ENCODE measurements at places on chromosomes 1 and 21.

DNA sequence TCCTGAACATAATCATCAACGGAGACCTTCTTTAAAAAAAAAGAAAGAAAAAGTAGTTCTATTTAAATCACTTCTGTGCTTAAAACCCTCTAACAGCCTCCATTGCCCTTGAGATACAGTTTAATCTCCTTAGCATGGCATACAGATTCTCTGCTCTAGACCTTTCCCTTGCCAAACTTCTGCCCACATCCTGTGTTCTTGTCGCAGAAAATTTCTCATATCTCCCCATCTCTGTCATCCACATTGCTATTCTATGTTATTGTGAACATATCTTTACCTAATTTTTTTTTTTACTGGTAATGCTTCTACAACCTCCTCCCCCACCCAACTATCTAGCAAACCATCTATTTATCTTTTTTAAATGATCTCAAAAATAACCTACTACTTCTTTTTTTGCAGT lies 135.7 kb upstream of the PROX1 start:
- no peak for DNase-seq

- DNase-seq = no peak
Observed at GRCh38 chr1:48882020-48882419, 105.3 kb upstream of the BEND5 start.

- no peak for DNase-seq
Observed at GRCh38 chr1:63813829-63814277, 40.0 kb downstream of the ROR1 start.

DNA sequence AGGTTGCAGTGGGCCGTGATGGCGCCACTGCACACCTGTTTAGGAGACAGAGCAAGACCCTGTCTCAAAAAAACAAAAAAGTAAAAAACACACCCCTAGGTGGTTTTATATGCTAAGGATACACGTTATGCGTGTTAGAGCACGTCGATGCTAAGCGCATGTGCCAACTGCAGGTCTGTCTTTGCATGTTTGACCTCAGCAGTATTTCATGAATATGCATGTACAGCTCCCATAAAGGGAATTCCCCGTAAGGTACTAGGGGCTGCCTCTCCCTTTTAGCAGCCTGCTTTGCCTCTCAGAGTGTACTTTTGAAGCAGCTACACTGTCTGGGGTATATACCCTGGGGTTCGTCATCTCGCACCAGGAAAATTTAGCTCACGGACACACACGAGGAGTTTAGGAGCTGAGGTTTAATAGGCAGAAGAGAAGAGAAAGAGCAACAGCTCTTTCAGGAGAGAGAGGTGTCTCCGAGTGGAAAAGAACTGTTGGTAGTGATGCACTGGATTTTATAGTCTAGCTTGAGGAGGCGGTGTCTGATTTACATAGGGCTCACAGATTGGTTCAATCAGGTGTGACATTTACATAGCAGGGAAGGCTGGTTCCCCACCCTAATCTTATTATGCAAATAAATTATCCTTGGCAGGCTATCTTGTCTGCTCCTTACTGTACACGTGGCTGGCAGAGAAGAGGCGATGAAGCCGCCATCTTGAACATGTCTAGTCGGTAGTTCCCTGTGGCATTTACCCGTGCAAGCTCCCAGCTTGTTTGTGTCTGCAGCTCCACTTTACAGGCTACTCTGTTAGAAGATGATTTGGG lies 4.2 kb upstream of the OTUD3 start:
- peak; percentile 8 for DNase-seq

- peak; percentile 55 for DNase-seq
Observed at GRCh38 chr1:235758931-235759330, 107.8 kb downstream of the LYST start.

DNA sequence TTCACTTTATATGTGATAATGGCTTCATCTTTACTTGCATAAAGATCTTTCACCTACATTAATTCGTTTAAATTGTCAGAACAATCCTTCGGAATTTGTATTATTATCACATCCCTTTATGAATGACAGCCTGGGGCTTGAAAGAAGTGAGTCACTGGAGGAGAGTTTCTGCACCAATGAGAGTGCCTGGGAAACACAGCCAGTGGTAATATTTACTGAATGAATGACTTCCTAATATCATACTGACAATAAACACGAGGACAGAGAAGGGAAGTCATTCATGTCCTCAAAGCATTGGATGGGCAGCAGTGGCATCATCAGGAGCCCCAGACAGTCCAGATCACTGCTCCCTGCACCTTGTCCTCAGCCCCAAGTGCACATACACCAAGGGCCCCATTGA lies 40.7 kb upstream of the PDE4B start:
- DNase-seq = no peak

DNA sequence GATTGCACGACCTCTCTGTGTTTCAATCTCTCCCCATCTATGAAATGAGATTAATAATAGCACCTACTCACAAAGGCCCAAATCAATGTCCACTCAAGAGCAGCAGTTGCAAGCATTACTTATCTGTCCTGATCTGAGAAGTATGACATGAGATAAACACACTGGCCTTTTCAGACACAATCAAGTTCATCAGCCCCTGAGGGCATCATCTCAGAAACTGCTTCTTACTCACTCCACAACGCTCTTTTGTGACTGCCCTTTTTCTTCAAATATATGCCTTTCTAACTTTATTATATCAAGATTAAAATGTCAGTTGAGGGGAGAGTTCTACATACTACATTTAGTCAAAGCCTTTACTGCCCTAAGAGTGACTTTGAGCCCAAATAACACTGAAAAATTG lies 371.9 kb upstream of the SPAG17 start:
- no peak for DNase-seq

DNA sequence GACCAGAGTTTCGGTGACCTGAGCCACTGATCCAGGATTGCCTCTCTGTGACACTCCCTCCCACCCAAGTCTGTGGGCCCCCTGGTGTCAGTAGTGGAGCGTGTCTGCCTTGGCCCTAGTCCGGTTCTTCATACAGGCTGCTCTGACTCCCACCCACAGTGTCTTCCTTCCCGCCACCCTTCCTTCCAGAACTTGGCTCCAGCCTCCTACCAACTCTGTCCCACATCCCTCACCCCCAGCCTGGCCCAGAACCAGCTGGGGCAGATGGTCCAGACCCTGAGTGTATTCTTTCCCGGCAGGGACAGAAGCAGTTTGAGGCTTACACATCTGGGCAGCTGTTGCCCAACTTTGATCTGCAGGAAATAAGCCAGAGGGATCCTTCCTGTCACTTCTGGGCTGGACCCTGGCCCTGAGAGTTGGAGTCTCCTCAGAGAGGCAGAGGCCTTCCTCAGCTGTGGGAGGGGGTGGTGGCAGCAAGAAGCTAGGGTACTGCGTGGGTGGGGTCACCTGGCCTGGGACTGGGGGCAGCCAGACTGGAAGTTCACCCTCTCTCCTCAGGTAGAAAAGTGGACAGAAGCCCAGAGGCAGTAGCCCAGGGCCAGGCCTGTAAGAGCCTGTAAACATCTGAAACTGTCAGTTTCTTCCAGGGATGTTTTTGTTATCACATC lies 43.1 kb upstream of the EPS8L3 start:
- no peak for DNase-seq

- no peak for DNase-seq
Observed at GRCh38 chr1:31877544-31877943, 60.6 kb downstream of the PTP4A2 start.

DNA sequence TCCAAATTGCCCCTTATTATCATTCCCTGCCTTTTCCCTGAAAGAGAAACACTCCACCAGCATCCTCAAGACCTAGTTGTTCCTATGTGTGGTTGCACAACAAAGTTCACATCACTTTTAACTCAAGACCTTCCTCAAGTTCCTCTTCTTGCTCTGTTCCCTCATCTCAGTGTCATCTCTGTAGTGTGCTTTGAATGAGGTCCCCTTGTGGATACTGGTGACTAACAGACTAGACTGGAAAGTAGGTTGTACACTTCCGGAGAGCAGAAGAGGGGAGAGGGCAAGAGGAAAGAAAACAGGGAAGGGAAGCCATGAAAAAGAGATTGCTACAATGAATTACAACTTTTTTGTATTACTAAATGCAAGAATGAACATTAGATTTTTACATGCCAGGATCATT lies 853.8 kb downstream of the USP25 start:
- no peak for DNase-seq

DNA sequence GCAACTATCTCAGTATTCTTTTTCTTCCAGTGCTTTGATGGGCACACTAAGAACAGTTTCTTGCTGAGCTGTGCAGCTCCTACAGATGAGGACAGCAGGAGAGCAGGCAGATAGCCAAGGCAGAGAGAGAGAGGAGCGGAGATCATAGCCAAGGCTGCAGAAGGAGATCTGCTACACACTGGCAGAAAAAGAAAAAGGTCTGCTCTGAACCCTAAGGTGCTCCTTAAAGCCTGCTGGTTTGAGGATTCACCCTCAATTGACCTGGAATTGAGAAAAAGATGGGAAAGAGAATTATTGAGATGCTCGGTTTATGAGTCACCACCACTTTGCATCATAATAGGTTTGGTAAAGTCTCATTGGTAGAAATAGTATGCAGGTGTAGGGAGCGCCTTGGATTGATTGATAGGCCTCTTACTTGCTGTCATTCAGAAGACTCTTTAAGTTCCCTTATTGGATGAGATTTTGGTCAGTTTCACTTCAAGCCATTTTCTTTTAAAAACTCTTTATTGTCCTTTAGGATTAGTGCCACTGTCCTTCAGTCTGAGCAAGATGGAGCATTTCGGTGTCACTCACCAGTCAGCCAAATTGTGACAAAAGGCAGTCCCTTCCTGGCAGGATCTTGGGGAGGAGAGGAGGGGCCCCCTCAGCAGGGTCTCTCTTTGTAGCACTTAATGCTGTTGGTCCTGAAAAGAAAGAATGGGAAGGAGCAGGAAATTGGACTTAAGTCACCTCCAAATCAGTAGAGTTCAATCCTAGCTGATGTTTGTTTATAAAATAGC lies 685.0 kb downstream of the ADGRL2 start:
- DNase-seq = no peak

DNA sequence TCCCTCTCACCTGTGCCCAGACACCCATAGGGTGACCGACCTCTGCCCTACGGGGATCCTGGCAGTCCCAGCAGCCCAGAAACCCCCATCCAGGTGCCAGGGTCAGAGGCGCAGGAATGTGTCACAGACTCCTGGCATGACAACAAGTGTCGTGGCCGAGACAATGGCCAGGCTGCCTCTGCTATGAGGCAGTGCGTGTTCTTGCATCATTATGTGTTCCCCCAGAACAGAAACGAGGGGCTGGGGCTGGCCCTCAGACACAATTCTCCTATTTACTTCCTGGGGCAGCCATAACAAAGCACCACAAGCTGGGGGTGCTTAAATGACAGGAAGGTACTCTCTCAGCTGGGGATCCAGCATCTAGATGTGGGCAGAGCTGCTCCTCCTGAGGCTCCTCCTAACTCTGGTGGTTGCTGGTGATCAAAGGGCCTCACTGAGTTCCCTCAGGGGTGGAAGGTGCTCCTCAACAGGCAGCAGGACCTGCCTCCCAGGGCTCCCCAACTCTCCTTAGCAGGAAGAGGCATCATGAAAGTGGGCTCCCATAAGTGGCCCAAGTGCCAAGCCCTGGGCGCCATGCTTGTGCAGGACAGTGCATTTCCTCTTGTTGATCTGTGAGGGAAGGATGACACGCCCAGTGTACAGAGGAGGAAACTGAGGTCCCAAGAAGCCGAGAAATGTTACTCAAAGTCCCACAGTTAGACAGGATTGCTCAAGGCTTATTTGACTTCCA lies 24.2 kb upstream of the BACE2 start:
- no peak for DNase-seq

DNA sequence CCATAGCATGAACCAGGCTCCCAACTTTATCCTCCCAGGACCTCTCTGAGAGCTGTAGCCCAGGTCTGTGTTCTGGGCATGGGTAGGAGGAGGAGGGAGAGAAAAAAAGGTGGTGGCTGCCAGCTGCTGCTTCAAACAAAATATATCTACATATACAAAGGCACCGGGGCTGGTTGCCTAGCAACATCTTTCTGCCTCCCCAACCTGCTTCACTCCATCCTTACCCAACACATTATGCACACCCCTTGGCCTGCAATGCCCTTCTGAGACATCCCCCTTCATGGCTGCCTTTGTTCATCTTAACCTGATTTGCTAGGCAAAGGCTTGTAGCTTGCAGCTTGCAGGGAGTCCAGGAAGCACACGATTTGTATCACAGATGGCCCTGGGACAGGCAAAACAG lies 27.2 kb upstream of the ATP1A1 start:
- no peak for DNase-seq

DNA sequence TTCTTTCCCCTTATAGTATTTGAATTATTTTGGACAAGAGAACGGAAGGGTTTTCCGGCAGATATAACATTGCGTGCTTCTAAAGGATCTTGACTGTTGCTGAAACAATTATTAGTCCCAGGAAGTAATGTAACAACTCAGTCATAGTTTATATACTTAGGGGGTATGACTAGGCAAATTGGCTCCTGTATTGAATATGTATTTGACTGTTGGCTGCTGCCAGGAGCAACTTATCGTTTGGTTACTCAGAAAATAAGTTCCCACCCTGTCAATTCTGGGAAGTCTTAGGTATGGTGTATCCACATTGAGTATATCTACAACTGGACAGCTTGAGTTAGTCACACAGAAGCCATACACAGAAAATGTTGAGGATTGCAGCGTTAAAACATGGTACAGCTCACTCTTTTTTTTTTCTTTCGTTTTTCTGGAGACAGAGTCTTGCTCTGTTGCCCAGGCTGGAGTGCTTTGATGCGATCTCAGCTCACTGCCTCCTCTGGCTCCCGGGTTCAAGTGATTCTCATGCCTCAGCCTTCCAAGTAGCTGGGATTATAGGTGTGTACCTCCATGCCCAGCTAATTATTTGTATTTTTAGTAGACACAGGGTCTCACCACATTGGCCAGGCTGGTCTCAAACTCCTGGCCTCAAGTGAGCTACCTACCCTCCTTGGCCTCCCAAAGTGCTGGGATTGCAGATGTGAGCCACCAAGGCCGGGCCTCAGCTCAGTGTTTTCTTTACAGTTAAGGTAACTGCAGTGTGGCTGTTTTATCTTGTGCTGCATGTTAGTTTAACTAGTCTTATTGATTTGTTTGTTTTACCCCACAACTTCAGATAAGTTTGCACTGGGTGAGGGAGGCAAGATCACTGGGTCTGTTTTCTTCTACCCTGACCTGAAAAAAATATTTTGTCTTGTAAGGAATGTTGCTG lies 10.2 kb downstream of the SMAP2 start:
- no peak for DNase-seq

DNA sequence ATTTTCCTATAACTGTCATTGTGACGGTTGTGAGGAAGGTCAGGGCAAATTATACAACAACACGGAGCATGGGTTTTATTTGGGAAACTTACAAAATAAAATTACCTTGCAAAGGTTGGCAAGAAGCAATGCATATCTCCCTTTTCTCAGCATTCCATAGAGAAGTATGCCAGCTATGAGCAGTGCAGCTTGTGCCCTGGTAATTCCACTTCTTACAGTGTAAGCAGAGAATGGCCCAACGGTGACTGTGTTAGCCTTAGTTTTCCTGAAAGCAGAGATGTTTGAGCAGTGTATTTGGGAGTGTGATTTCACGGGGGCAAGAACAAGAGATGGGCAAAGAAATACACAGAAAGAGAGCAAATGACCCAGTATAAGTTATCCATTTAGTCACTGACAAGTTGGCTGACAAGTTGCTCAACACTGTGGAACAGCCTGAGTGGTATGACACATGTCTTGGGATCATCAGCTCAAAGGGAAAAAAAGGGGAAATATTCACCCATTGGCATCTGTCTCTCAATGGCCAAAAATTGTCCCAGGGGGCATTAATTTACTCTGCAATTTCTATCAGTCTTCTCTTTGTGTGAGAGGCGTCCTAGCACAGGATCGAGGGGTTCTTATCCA lies 210.9 kb upstream of the NRIP1 start:
- no peak for DNase-seq

- DNase-seq = no peak
Observed at GRCh38 chr1:96388421-96389310, 332.9 kb upstream of the PTBP2 start.

GRCh38 chr1:43533584-43533983 lies 2.9 kb downstream of the PTPRF start:
- DNase-seq = no peak

GRCh38 chr1:115229016-115229415 lies 109.0 kb downstream of the NGF start:
- no peak for DNase-seq
